ENCODE measurements at places on chromosomes 4 and X.
A peak's percentile ranks its signal among the peaks of the same experiment; 100 is the strongest.

DNA sequence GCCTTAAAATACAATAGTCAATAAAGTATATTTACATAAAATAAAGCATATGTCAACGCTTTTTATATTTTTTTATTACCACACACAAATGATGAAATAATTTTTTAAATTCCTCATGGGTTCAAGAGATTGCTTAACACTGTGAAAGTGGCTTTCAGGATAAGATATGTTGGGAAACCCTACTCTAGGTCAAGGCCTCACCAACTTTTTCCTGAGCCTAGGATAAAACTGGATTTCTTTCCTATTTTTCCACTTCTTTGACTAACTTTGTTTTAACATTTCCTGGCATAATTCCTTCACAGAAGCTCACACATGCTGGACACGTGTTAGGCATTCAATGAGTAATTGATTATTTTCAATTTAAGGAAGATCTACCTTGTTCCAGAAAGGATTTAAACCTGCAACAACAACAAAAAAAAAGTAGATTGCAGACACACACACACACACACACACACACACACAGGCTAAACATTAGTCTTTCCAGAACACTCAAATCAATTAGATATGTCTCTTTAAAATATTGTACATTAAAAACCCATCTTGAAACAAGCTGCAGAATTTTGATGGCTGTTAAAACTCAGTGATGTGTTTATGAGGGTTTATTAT is 9.1 kb downstream of the KLB start:
- no peak for DNase-seq

DNA sequence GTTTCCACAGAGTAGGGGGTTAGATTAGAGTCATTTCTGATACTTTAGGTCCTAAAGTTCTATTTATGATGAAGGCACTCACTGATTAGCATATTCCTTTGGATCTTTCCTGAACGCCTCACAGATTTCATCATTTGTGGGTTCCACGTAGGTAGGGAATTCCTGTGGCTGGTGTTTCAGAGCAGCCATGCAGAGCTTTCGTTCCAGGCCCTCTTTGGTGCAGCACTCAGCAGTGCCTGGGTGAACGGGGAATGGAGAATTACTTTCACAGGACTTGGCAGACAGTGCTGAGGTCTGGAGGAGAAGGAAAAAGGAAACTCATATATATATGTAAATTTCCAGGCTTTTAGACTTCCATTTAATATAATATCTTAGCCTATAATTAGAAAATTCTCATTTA is 18.5 kb downstream of the GC start:
- no peak for DNase-seq

DNA sequence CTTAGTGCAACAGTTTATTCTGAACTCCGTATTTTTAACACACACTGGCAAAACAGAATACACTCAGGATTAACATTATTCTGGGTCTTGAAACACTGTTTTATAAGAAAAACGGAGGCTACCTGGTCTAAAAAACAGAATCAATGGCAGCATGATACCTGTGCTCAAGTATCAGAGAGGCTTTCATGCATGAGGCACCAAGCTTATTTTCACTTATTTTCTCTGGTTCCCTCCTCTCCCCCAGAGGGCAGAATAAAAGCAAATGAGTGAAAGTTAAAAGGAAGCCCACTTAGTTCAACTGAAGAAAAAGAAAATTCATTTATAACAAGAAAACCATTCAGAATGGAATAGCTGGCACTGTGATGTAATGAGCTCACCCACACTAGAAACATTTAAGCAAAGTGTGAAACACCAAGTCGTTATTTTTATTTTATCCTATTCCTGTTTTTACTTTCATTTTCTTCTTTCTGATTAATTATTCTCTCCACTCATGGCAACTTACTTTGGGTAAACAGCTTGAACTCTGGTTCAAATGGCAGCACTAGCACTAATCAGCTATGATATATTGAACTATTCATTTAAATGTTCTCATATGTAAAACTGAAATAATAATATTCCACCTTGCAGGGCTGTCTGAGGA is 211.8 kb downstream of the PPP3CA start:
- no peak for DNase-seq

DNA sequence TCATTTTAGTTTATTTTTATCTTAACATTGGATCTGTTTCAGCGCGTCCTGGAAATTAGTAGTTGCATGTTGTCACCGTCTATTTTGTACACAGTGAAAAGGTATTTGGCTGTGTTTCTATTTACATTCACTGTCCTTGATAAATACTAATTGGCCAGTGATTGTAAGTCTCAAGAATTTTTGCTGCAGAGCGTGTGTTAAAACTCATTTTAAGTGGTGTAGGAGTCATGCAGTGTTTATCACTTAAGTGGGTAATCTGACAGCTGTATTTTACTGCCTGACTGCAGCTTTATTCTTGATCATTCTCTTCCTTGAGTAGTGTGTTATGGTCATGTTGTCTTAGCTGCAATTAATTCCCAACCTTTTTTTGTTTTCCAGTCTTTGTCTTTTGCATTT is 9.8 kb downstream of the GUCY1A1 start:
- no peak for DNase-seq

GRCh38 chr4:112196461-112196860 is 35.1 kb upstream of the AP1AR start:
- no peak for DNase-seq

- DNase-seq: peak; percentile 79
Observed at GRCh38 chr4:172998527-172999469, 169.8 kb upstream of the GALNT7 start.

DNA sequence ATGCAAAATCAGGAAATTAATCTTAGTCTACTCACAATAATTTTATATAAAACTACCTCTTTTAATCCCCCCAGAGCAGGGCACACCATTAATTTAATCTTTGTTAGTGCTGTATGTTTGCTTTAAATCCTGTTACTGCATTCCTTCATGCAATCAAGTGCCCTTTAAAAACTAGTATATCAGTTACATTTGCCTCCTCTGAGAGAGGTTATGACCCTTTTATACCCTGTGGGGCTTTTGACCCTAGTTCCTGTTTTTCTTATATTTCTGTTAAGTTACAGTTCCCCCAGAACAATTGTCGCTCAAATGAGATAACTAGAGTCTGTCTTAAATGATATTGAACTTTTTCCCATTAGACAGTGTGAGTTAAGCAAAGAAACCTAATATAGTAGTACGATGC is 46.2 kb downstream of the GPC4 start:
- DNase-seq: no peak

GRCh38 chr4:52619591-52619931 is 39.5 kb downstream of the USP46 start:
- no peak for DNase-seq

GRCh38 chr4:87502580-87503238 is 26.5 kb downstream of the SPARCL1 start:
- no peak for DNase-seq

DNA sequence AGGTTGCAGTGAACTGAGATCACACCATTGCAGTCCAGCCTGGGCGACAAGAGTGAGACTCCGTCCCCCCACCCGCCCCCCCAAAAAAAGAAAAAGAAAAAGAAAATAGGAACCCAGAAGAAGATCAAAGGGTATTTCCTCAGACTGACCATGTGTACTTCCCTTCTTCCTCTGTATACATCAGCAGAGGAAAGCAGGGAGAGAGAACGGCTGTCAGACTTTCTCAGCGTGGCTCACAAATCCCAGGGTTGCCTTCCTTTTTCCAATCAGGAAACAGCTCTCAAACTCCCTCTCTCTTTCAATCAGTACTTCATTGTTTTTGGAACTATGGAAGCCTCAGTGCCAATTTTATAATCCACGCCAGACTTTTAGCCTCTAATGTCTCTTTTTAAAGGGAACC is 59.1 kb downstream of the CHRNA9 start:
- DNase-seq: no peak

- DNase-seq: no peak
Observed at GRCh38 chr4:167196344-167197012, 37.8 kb downstream of the SPOCK3 start.

GRCh38 chr4:5707366-5707765 is 993 bp downstream of the EVC2 start:
- DNase-seq: no peak

Measured in NB4 (cell line).